ENCODE measurements at places on chromosomes 12 and 14.

DNA sequence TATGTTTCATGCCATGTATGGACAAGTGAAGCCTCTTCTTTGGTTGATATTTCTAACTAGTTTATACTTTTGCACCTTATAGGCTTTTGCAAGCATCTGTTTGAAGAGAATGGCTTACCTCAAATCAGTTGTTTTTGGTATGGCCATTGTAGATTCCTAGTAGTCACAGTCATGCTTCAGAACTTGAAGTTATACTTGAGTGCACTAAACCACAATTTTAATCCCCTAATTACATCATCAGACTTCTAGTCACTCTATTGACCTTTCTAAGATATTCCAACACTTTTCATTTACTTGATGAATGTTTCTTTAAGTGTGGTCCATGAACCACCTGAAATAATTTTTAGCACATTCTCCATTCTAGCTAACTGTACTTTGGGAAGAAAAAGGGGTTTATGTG is 18.6 kb upstream of the KLRB1 start:
- DNase-seq, result no peak

DNA sequence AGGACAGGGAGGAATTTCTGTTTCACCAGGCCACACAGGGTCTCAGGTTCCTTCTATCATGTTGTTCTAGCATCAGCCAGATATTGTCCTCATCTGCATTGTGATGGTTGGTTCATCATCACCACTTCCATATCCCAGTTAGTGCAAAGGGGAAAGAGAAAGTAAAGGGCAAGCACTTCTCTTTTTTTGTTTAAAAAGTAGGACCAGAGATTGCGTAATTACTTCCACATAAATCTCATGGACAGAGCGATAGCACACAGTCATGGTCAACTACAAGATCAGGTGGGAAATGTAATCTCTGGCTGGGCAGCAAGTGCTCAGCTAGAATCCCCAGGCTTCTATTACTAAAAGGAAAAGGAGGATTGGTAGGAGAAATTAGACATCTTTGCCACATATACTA is 155.1 kb downstream of the KIF21A start:
- DNase-seq, result no peak

DNA sequence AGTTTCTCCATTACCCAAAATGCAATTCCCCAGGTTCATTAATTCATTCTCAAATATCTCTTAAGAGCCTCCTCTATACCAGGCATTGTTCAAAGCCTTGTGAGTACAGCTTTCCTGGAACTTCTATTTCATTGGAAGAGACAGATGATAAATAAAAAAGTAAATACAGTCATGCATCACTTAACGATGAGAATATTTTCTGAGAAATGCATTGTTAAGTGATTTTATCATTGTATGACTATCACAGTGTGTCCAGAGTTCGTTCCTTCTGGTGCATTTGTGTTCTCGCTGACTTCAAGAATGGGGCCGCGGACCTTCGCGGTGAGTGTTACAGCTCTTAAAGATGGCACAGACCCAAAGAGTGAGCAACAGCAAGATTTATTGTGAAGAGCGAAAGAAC is 66.0 kb downstream of the ANO4 start:
- DNase-seq, result no peak

- DNase-seq, result no peak
Measured at GRCh38 chr12:83040339-83040738, 353.6 kb downstream of the TMTC2 start.

DNA sequence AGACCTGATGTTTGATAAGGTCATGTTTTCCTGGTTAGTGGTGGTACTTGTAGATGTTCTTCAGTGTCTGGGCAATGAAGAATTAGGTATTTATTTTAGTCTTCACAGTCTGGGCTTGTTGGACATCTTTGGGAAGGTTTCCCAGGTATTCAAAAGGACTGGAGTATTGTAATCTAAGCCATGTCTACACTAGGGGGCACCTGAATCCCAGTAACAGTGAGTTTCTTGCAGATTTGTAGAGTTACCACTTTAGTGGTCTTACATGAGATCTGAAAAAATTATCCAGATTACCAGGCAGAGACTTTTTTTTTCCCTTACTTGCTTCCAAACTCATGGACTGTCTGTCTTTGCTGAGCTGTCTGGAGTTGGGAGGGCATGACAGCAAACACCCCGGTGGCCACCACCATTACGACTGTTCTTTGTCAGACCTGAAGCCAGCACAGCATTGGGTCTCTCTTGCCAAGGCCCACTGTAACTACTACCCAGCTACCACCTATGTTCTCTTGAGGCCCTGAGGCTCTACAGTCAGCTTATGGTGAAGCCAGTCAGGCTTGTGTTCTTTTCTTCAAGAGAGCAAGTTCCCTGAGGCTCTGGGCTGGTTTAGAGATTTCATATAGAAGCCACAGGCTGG is 820.7 kb upstream of the FBXO33 start:
- no peak for DNase-seq

GRCh38 chr12:131380965-131381705 is 329.8 kb upstream of the SFSWAP start:
- no peak for DNase-seq

DNA sequence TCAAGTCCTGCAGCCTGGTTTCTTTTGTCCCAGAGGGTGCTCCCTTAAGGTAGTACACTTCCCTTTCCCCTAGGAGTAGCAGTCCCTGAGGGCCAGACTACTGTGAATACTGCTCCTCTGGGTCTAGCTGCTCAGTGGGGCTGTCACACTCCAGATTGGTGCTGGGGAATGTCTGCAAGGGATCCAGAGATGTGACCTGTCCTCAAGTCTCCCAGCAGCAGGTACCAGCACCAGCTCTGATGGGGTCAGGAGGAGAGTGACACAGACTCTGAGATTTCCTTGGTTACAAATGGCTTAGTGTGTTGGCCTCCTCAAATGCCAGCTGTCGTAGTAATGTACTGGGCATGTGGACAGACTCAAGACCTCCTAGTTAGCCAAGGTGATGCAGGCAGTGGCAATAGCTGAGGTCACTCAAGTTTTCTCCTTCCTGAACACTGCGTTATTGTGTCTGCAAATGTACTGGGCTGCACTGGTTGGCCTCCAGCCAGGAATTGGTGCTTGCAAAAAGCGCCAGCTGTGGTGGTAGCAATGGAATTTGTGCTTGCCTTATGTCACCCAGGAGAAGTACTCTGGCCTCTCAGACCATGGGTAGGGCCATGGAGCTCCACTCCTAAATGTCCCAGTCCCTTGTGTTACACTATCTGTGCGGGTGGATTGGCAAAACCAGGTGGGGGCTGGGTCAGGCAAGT is 36.4 kb upstream of the AEBP2 start:
- no peak for DNase-seq

DNA sequence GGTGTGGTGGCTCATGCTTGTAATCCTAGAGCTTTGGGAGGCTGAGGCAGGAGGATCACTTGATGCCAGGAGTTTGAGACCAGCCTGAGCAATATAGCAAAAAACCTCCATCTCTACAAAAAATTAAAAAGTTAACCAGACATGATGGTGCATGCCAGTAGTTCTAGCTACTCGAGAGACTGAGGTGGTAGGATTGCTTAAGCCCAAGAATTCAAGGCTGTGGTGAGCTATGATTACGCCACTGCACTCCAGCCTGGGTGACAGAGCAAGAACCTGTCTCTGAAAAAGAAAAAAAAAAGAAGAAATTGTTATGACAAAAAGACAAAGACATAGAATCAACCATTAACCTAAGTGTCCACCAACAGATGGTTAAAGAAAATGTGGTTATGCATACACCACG is 2.1 kb upstream of the ATP23 start:
- no peak for DNase-seq
